CD8-positive, alpha-beta memory T cell (primary cell): ENCODE measurements at places on chromosomes 3 and 15. TPM values are rescaled to one million over a fixed set of nuclear protein-coding genes. Genes with fewer than 3 reads are reported as not detected.

Gene CILP
- total RNA-seq = 0.04 TPM

Gene FANCD2OS
- total RNA-seq = not detected

Gene ZNF662
- total RNA-seq = 1.5 TPM

Gene ITIH1
- not detected for total RNA-seq

Gene ANKUB1
- total RNA-seq = not detected

DNA sequence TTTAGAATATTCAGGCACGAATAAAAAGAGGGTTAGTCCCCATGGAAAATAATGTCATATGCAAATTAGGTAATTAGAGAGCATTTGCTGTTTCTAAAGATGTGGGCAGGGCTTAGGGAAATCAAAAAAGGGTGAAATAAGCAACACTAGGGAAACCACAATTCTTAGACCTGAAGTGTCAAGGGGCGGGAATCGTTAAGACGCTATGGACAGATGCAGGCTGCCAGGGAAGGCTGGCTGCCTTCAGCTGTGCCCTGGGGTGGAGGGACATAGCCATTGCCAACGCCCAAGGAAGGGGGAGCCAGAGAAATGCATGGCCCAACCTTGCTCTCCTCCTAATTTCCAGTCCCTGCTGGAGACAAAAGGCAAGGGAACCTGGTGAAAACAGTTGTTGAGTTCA is 141.7 kb upstream of the PROK2 start:
- DNase-seq = no peak
- H3K27ac ChIP-seq = no peak overlapping the region
- H3K4me1 ChIP-seq = no peaks in the 10 kb centered on the region
- no peaks in the 10 kb centered on the region for H3K36me3 ChIP-seq

DNA sequence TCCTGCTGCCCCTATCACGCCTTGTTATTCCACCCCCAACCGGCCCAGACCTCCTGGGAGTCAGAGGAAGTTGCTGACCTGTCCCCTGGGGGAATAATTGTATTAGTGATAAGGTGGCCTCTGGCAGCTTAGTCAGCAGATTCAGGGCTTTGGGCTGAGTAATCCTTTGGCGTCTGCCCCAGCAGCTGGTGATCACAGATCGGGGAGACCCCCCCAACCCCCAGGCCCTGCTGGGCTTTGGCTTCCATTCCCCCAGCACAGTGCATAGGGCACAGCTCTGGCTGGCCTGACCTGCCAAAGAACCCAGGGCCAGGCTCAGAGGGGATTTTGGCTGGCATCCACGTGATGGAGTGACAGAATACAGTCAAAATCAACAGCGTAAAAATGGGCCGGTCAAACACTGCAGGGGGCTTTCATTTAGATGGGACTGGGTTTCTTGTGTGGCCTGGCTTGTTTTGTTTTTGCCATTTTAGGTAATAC is 3.9 kb upstream of the NR2E3 start:
- no peak overlapping the region for H3K4me3 ChIP-seq
- no peaks in the 10 kb centered on the region for H3K4me1 ChIP-seq
- H3K27me3 ChIP-seq = no peaks in the 10 kb centered on the region
- DNase-seq = no peak

DNA sequence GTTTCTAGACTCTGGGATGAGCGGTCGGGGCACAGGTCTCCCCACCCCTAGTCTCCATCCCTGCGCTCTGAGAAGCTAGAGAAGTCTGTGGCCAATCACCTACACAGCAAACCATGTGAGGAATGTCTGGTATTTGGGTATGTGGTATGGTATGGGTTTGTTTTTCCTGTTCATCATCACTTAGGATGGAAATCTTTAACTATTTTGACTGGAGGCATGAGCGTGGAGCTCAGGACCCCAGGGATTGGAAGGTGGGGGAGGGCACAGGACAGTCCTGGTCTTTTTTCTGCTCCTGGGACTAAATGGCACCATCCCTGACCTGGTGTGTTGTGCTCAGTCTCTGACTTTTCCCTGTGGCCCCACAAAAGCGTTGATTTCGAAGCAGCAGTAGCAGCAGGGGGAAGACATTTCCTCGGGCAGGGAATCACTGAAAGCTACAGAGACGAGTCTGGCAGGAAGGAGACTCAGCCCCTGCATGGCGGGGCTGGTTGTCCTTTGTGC is 191.7 kb upstream of the TPM1 start:
- no peak for DNase-seq
- H3K27me3 ChIP-seq = no peaks in the 10 kb centered on the region
- no peak overlapping the region for H3K27ac ChIP-seq

GRCh38 chr3:12175137-12175593 is 16.5 kb upstream of the TIMP4 start:
- no peak for DNase-seq
- H3K4me1 ChIP-seq = no peaks in the 10 kb centered on the region
- H3K36me3 ChIP-seq = no peaks in the 10 kb centered on the region
- no peak overlapping the region for H3K27ac ChIP-seq

DNA sequence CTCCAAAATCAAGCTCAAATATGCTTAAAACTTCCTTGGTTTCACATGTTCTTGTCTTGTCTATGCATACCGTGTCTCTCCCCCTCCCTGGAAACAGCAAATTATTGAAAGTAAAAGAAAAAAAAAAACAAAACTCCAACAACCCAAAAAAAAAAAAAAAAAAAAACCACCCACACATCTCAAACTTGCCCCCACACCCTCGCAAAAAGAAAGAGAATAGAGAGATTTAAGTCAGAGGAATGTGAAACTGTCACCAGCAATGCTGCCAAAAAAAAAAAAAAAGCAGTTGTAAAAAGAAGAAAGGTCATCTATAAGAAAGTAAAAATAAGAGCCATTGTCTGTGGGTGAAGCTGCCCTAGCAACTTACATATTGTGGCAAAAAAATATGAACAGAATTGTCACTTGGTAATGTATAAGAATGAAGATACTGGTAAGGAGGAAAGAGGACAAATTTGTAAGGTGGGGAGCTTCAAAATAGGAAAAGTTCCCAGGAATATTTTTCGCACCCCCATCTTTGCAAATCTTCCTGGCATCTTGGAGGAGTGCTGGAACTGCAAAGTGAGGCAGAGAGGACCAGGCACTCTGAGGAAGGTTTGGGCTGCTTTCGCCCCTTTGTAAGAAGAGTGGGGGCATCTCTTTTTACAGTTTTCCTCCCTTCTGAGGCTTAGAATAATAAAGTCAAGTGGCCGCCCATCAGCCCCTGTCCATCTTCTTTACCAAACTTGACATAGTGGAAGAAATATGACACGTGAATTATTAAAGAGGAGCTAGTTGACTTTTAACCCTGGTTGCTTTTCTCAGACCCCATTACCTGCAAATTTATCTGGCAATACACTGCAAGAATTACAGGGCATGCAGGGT is 81.8 kb downstream of the NR2F2 start:
- H3K4me3 ChIP-seq = no peak overlapping the region
- no peak overlapping the region for H3K27ac ChIP-seq
- H3K36me3 ChIP-seq = no peaks in the 10 kb centered on the region
- peaks cover 17% of the 10 kb centered on the region for H3K27me3 ChIP-seq

- no peak for DNase-seq
- no peaks in the 10 kb centered on the region for H3K4me1 ChIP-seq
- no peak overlapping the region for H3K27ac ChIP-seq
- H3K36me3 ChIP-seq = peaks cover 20% of the 10 kb centered on the region
Observed at GRCh38 chr3:196251918-196252317, 35.6 kb downstream of the SLC51A start.

DNA sequence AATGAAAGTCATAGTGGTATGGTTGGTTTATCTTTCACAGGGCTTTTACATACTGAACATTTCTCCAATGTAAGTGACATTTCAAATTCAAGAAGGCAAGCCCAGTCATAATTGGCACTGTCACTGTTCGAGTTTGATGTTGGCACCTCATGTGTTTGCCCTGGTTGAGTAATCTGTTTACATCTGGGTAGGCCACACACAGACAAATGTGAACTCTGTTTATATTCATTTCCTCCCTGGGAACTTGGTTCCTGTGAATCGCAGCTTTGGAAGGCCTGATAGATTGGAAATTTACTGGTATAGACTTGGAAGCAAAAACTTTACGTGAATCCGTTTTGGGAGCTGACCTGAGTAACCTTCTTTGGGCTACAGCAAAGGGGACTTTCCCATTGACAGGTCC is 395.2 kb upstream of the AZI2 start:
- H3K27me3 ChIP-seq = no peaks in the 10 kb centered on the region
- no peak overlapping the region for H3K27ac ChIP-seq
- no peaks in the 10 kb centered on the region for H3K4me1 ChIP-seq
- no peaks in the 10 kb centered on the region for H3K36me3 ChIP-seq
- DNase-seq = no peak
- no peak overlapping the region for H3K4me3 ChIP-seq

GRCh38 chr15:98369081-98369716 is 279.1 kb upstream of the IGF1R start:
- H3K4me1 ChIP-seq = no peaks in the 10 kb centered on the region
- no peaks in the 10 kb centered on the region for H3K27me3 ChIP-seq

GRCh38 chr15:40768521-40769273 is 1.1 kb upstream of the C15orf62 start:
- no peak for DNase-seq
- no peaks in the 10 kb centered on the region for H3K36me3 ChIP-seq
- H3K4me1 ChIP-seq = peaks cover 32% of the 10 kb centered on the region
- no peak overlapping the region for H3K27ac ChIP-seq

- H3K36me3 ChIP-seq = no peaks in the 10 kb centered on the region
- no peak for DNase-seq
- H3K4me3 ChIP-seq = no peak overlapping the region
- H3K4me1 ChIP-seq = no peaks in the 10 kb centered on the region
- no peak overlapping the region for H3K27ac ChIP-seq
- no peaks in the 10 kb centered on the region for H3K27me3 ChIP-seq
Observed at GRCh38 chr3:14783480-14784086, 35.2 kb upstream of the FGD5 start.

DNA sequence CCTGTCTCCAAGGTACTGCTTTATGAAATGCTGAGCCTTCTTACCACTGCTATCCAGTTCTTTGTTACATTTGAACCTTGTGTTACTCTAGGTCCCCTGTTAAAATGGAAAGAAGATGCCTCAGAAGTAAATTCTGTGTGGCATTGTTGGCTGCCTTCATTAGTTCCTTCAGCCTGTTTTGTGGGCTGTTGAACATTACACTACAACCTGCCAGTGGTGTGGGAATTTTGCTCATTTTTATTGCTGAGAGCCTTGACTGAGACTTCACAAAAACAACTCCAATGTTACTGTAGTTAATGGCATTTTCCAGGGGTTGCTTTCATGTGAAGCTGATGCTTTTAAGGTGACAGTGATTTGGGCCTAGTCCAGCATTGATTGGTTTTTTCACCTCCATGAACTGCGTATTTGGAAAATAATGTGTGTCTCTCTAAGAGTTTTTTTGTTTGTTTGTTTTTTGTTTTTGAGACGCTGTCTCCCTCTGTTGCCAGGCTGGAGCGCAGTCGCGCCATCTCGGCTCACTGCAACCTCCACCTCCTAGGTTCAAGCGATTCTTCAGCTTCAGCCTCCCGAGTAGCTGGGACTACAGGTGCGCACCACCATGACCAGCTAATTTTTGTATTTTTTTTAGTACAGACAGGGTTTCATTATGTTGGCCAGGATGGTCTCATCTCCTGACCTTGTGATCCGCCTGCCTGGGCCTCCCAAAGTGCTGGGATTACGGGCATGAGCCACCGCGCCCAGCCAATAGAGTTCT is 4.3 kb downstream of the MAPK6 start:
- H3K4me1 ChIP-seq = peaks cover 29% of the 10 kb centered on the region
- no peaks in the 10 kb centered on the region for H3K36me3 ChIP-seq
- no peak for DNase-seq

GRCh38 chr15:22992024-22992326 is 11.8 kb upstream of the CYFIP1 start:
- H3K4me3 ChIP-seq = no peak overlapping the region
- no peak overlapping the region for H3K27ac ChIP-seq
- H3K27me3 ChIP-seq = no peaks in the 10 kb centered on the region
- H3K4me1 ChIP-seq = no peaks in the 10 kb centered on the region

DNA sequence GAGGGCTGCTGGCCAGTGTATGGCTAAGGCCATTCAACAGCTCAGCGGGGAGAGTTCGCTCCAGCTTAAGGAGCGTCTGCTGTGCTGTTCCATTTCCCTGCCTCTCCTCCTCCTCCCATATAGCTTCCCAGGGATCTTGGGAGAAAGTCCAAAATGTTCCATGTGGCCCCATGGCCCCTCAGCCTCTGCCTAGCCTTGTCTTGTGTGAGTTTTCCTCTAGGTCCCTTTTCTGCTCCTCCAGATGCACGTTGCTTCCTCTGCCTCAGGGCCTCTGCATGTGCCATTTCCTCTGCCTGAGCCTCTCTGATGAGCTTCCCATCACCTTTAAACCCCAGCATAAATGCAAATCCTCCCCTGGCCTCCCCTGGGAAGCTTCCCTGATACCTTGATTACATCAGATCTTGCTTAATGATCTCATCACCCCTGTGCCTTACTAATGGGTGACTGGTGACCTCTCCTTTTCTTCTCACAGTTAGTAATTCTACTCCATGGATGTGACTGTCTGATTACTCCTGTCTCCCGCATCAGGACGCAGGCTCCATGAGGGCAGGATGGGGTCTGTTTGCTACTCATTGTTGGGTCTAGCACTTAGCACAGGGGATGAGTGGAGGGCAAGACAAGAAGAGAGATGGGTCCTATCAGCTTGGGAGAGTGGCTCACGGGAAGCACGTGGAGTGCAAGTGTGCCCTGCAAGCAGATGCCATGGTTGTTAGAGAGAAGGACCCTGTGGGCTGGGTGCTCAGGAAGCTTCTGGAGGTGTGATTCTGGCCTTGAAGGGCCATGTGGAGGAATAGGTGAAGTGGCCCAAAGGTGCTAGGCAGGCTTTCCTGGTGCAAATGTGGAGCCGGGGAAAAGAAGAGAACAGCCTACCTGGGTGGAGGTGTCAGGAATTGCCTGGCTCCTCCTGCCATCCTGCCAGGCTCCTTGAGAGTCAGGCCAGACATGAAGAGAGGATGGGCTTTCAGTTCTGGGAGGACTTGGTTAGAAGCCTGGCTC is 23.8 kb downstream of the ITGA11 start:
- no peak overlapping the region for H3K4me3 ChIP-seq
- H3K27me3 ChIP-seq = no peaks in the 10 kb centered on the region
- no peaks in the 10 kb centered on the region for H3K36me3 ChIP-seq
- H3K4me1 ChIP-seq = no peaks in the 10 kb centered on the region

DNA sequence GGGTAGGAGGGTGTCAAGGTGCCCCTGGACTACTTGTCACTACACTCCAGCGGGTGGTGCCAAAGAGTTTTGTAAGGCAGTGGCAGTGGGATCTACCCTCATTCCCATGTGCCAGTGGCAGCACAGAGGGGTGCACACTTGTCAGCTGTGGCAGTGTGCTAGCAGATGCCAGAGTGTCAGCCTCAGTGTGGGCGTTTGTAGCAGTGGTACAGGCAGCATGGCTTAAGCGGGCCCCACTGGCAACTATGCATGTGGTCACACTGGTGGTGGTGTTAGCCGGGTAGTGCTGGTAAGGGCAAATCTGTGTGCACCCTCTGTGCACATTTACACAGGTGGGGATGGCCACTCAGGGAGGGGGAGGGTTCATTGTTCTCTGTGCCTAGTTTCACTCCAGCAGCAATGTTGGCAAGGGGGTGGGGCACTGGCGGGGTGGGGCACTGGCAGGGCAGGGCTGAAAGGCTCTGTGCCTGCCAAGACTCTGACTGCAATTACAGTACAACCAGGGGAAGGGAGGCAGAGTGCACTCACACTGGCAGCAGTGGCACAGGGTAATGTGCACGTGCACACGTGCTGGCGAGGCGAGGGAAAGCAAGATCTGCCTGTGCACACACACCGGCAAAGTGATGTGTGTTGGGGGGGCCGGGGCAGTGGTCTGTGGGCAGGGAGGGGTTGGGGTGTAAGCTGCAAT is 31.8 kb downstream of the MYO9A start:
- H3K27me3 ChIP-seq = no peaks in the 10 kb centered on the region
- H3K4me3 ChIP-seq = no peak overlapping the region
- H3K36me3 ChIP-seq = no peaks in the 10 kb centered on the region
- no peak overlapping the region for H3K27ac ChIP-seq
